ENCODE measurements at places on chromosomes 16 and 17.

GRCh38 chr17:17922070-17922614 lies 50.1 kb downstream of the TOM1L2 start:
- no peak for DNase-seq

DNA sequence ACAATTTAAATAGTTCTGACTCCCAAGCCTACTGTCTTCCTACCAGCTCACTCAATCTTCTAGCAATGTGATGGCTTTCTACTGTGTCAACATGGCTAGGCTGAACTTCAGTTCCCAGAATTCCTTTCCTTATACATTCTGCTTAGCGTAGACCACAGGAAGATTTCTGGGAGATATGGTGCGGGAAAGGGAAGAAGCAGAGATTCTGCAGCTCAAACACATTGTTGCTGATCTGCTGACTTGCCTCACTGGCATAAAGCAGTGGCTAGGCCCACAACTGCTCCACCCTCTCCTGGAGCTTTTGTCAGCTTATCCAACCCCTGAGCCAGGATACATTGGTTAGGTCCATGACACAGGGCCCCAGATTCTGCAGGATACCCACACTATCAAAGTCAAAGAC lies 58.8 kb downstream of the GAS7 start:
- DNase-seq, result no peak

GRCh38 chr16:13873835-13874438 lies 46.0 kb upstream of the ERCC4 start:
- no peak for DNase-seq

- no peak for DNase-seq
These were observed 12.8 kb upstream of the CDRT4 start for GRCh38 chr17:15480204-15480603.

GRCh38 chr17:52536489-52536888 lies 378.0 kb upstream of the CA10 start:
- no peak for DNase-seq

GRCh38 chr17:27553019-27553511 lies 77.9 kb upstream of the LGALS9 start:
- DNase-seq, result no peak

GRCh38 chr16:1477033-1477432 lies 2.2 kb upstream of the CLCN7 start:
- DNase-seq, result no peak
